ENCODE measurements at places on chromosomes 2 and 18. TPM values are rescaled to one million over a fixed set of nuclear protein-coding genes. Genes with fewer than 3 reads are reported as not detected.

DNA sequence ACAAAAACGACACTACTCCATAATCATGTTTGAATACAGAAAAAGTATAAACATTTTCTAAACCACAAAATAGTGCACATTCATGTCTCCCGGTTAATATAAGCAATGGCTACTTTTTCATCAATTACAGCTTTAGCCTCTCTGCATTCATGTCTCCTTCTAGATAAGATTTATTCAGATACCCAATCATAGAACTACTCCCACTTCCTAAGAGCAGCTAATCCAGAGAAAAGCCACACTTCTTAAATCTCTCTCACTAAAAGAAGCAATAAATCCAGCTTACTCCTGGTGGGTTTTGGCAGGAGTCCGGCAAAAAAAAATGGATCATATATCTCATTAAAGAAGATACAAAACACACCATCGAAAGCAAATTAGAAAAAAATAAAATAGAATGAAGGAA, 20.1 kb downstream of the DSEL start:
- no peak for DNase-seq
- H3K36me3 ChIP-seq, result no peaks in the 10 kb centered on the region
- no peak overlapping the region for H3K4me3 ChIP-seq

DNA sequence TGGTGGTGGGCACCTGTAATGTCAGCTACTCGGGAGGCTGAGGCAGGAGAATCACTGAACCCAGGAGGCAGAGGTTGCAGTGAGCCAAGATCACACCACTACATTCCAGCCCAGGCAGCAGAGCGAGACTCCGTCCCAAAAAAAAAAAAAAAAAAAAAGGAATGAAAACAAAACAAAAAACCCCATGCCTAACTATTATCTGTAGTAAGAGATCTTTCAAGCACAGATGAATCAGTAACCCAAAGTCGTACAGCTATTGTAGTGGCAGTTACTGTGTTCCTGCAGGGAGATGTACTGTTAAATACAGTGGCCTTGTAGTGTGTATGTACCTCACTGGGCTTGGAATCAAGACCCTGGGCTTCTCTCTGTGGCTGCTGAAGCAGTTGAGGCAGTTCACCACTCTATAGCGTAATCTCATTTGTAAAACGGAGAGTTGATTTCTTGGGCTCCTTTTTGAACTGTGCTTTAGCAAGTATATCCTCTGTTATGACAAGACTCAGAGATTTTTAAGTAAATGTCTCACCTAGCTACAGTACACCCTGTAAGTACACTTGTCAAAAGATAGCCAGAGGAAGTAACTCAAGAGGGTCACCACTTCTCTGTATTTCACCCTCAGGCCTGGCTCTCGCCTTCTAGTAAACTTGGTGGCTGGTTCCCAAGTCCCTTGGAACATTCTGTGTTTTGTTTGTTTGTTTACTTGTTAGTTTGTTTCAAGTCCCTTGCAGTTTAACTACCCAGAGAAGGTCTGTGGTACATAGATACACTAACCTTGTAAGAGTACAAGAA, 109.6 kb upstream of the FOSL2 start:
- H3K27ac ChIP-seq, result no peak overlapping the region
- no peaks in the 10 kb centered on the region for H3K27me3 ChIP-seq
- DNase-seq, result no peak
- no peaks in the 10 kb centered on the region for H3K36me3 ChIP-seq
- peaks cover 8% of the 10 kb centered on the region for H3K4me1 ChIP-seq

DNA sequence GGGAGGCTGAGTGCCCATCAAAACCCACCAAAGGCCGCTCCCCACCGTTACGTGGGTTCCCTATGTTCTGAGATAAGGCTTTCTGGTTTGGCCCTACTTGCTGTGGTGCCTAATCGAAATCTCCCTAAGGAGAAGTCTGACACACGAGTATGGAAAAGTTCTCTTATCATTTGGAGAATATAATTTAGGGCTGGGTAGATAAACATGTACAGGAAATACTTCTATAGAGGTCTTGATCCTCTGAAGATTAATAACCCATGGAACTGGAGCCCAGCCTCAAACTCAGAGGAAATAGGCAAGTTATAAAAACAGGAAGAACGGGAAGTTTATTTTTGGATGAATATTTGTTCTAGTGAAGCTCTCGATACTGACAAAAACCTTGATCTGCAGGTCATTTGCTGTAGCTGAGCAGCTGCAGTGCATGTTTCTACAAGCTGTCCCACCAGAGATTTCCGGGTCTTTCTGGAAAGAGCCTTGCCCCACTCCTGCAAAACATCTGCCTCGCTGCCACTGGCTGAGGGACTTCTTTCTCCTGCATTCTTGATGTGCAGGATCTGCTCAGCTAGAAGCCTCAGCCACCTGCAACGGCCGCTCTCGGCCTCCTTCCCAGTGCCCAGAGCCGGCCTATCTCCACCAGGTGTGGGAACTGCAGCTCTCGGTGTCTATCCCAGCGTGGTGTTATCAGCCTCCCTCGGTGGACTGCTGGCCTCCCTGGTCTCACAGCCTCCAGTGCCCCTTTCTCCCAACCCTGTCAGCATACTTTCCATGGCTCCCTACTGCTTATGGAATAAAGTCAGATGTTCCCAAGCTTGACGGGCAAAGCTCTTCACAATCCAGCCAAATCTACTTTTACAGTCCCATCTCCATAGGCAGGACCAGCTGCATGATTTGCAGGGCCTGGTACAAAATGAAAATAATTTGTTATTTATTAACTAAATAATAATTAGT, 48.6 kb downstream of the SPRED2 start:
- H3K4me3 ChIP-seq, result no peak overlapping the region
- H3K4me1 ChIP-seq, result peaks cover 17% of the 10 kb centered on the region
- no peaks in the 10 kb centered on the region for H3K27me3 ChIP-seq
- no peaks in the 10 kb centered on the region for H3K36me3 ChIP-seq
- no peak overlapping the region for H3K27ac ChIP-seq

Gene ASTL
- total RNA-seq, result 5.5 TPM

Gene SLC38A11
- total RNA-seq, result not detected

Gene RAB27B
- total RNA-seq, result 24.0 TPM

DNA sequence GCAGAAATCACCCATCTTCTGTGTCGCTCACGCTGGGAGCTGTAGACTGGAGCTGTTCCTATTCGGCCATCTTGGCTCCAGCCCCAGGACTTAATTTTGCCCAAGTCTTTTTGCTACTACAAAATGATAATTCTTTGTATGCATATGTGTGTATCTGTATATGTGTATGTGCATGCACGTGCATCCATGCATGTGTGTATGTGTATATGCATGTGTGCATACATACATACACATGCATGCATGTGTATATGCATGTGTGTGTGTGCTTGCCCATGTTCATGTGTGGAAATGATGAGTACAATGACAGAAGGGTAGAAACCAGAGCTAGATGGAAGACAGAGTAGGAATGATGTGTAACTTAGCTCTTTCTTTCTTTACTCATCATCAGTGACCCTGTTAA, 497.9 kb upstream of the SPRED2 start:
- DNase-seq, result no peak
- H3K27ac ChIP-seq, result no peak overlapping the region
- H3K4me3 ChIP-seq, result no peak overlapping the region
- peaks cover 5% of the 10 kb centered on the region for H3K4me1 ChIP-seq
- no peaks in the 10 kb centered on the region for H3K36me3 ChIP-seq
- no peaks in the 10 kb centered on the region for H3K27me3 ChIP-seq

Gene ERLEC1
- 19.7 TPM for total RNA-seq

GRCh38 chr2:236975766-236976165, 109.9 kb upstream of the COPS8 start:
- no peaks in the 10 kb centered on the region for H3K36me3 ChIP-seq
- no peak overlapping the region for H3K27ac ChIP-seq
- H3K27me3 ChIP-seq, result no peaks in the 10 kb centered on the region

Gene TRIM43
- not detected for total RNA-seq

DNA sequence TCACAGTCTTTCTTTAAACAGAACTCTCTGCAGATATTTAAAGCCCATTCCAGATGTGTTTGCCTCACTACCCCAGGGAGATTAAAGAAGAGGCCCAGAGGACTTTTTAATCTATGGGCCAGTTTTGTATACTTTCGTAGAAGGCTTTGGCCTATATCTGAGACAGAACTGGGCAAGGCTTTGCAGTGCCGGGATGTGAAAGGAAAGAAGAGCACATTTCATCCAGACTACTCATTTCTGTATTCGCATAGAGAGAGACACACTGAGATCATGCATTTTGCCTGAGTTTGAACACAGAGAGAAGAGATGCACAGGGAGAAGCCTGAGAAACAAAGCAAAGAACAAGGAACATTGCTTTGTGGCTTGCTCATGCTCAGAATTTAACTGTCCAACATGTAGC, 54.9 kb upstream of the SLC5A7 start:
- H3K27me3 ChIP-seq, result no peaks in the 10 kb centered on the region
- DNase-seq, result no peak
- no peaks in the 10 kb centered on the region for H3K36me3 ChIP-seq
- no peaks in the 10 kb centered on the region for H3K4me1 ChIP-seq

Gene MYCN
- total RNA-seq, result not detected

Gene MYO5B
- 0.33 TPM for total RNA-seq

DNA sequence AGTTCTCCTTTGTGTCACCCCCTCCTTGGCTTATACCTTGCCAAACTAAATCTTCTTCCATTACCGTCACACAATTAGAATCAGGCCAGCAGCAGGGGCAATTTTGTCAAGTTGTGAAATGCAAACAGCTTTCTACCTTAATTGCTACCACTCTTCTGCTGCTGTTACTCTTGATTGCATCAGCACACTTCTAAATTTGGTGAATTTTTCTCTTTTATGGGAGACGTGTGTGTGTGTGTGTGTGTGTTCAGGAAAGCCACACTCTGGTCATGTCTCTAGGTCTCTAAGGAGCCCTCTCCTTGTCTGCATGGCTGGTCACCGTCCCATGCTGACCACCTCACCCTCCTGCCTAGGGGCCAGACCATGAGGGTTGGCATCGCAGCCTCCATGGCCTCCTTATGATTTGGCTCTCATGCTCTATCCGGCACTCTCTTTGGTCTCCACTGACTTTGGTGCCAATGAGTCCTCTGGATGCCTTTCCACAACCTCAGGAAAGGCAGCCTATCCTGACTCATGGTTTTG, 87.7 kb downstream of the GATA6 start:
- H3K27me3 ChIP-seq, result no peaks in the 10 kb centered on the region
- peaks cover 33% of the 10 kb centered on the region for H3K4me1 ChIP-seq
- DNase-seq, result no peak
- no peaks in the 10 kb centered on the region for H3K36me3 ChIP-seq

GRCh38 chr2:139518321-139518720, 738.1 kb upstream of the NXPH2 start:
- H3K27ac ChIP-seq, result no peak overlapping the region
- no peaks in the 10 kb centered on the region for H3K27me3 ChIP-seq
- no peak for DNase-seq
- H3K4me1 ChIP-seq, result no peaks in the 10 kb centered on the region
- H3K4me3 ChIP-seq, result no peak overlapping the region
- H3K36me3 ChIP-seq, result no peaks in the 10 kb centered on the region

Gene SLC39A6
- 18.8 TPM for total RNA-seq

GRCh38 chr2:95323347-95324155, 26.4 kb downstream of the KCNIP3 start:
- no peaks in the 10 kb centered on the region for H3K27me3 ChIP-seq
- DNase-seq, result no peak
- no peak overlapping the region for H3K4me3 ChIP-seq
- H3K36me3 ChIP-seq, result no peaks in the 10 kb centered on the region
- no peak overlapping the region for H3K27ac ChIP-seq
- H3K4me1 ChIP-seq, result no peaks in the 10 kb centered on the region

DNA sequence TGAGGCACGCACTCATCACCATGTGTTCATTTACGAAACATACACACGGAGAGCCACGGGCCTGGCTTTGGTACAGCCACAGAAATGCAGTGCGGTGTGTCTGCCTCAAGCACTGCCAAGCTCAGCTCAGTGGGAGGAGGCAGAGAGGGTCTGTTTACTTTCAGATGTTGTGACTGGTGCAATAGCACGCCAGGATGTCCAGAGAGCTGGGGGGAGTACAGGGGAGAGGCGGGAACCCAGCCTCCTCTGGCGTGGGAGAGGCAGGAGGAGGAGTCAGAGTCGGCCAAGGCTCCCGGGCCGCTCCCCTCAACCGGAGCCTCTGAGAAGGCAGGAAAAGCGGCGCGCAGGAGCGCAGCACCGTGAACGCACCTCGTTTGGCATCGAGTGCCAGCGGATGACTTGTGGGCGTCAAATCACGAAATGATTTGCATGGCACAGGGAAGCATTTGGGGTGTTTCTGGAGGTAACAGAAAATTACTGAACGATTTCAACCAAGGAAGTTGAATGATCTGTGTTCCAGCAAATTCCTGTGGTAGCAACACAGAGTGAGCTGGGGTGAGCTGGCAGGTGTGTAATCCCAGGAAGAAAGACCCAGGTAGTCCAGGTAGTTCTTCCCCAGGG, 143.0 kb downstream of the ZNF516 start:
- H3K27me3 ChIP-seq, result no peaks in the 10 kb centered on the region
- peaks cover 4% of the 10 kb centered on the region for H3K4me1 ChIP-seq
- DNase-seq, result no peak
- no peak overlapping the region for H3K4me3 ChIP-seq
- no peak overlapping the region for H3K27ac ChIP-seq
- H3K36me3 ChIP-seq, result no peaks in the 10 kb centered on the region

DNA sequence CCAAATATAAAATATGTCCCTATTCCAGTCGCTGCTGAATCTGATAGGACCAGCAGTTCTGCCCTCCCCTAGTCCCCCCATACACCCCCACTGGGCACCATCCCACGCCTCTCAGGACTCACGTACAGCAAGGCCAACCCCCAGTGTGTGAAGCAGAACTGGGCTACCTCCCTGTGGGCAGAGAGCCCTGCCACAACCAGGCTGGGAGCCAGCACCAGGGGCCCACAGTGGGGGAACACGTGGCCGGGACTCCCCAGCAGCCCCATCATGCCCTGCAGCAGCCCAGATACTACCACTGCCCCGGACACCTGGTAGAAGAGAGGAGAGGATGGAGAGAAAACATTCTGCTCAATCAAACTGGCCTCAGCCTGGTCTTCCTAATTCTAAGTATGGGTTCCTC, 1.3 kb downstream of the SLC23A3 start:
- DNase-seq, result no peak
- H3K27me3 ChIP-seq, result no peaks in the 10 kb centered on the region
- no peaks in the 10 kb centered on the region for H3K4me1 ChIP-seq
- no peak overlapping the region for H3K4me3 ChIP-seq
- peaks cover 20% of the 10 kb centered on the region for H3K36me3 ChIP-seq
- H3K27ac ChIP-seq, result no peak overlapping the region

DNA sequence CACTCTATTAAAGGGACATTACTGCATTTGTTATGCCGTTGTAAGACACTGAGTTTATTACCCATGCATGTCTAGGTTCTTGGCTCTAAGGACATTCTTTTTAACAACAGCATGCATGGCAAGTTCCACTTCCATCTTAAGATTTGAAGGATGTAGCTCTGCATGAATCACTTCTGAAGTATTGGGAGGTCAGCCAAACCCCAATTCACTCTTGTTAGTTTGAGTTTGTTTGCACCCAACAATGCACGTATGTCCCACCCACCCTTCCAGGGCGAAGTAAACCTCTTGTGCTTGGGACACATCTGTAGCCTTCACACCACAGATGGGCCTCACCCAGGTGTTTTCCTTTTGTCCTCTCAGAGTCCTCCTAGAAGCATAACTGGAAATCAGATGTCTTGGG, 5.6 kb upstream of the LAMA3 start:
- no peak overlapping the region for H3K27ac ChIP-seq
- H3K4me1 ChIP-seq, result no peaks in the 10 kb centered on the region
- peaks cover 11% of the 10 kb centered on the region for H3K27me3 ChIP-seq
- DNase-seq, result no peak
- no peaks in the 10 kb centered on the region for H3K36me3 ChIP-seq

Gene UNC50
- 32.1 TPM for total RNA-seq
